ENCODE measurements at places on chromosomes 2 and 18. TPM values are rescaled to one million over a fixed set of nuclear protein-coding genes. Genes with fewer than 3 reads are reported as not detected.

OTOS gene
- not detected for total RNA-seq

SAG gene
- total RNA-seq = not detected

HNRNPA3 gene
- 71.0 TPM for total RNA-seq

NMS gene
- not detected for total RNA-seq

REG1B gene
- total RNA-seq = not detected

PDIA6 gene
- total RNA-seq = 109 TPM

PFN4 gene
- 1.3 TPM for total RNA-seq

TMEM87B gene
- 23.8 TPM for total RNA-seq

TPO gene
- 0.46 TPM for total RNA-seq

CNTNAP5 gene
- total RNA-seq = not detected

SERPINB13 gene
- total RNA-seq = not detected

CACNB4 gene
- 1.0 TPM for total RNA-seq

ZDBF2 gene
- total RNA-seq = 36.4 TPM

GULP1 gene
- total RNA-seq = 44.9 TPM

SLC19A3 gene
- total RNA-seq = 4.0 TPM

AFTPH gene
- total RNA-seq = 26.1 TPM

LRP2 gene
- 0.02 TPM for total RNA-seq

PRKAG3 gene
- not detected for total RNA-seq

CD226 gene
- 1.2 TPM for total RNA-seq

CDCA7 gene
- total RNA-seq = 0.85 TPM

BOLL gene
- not detected for total RNA-seq

ANKZF1 gene
- 60.2 TPM for total RNA-seq

IL1B gene
- total RNA-seq = not detected

FAP gene
- 2.0 TPM for total RNA-seq

PARD6G gene
- total RNA-seq = 12.1 TPM

CIB4 gene
- total RNA-seq = not detected

ST8SIA3 gene
- not detected for total RNA-seq

ADAM17 gene
- total RNA-seq = 46.6 TPM
